ENCODE measurements at places on chromosomes 16 and 17.

DNA sequence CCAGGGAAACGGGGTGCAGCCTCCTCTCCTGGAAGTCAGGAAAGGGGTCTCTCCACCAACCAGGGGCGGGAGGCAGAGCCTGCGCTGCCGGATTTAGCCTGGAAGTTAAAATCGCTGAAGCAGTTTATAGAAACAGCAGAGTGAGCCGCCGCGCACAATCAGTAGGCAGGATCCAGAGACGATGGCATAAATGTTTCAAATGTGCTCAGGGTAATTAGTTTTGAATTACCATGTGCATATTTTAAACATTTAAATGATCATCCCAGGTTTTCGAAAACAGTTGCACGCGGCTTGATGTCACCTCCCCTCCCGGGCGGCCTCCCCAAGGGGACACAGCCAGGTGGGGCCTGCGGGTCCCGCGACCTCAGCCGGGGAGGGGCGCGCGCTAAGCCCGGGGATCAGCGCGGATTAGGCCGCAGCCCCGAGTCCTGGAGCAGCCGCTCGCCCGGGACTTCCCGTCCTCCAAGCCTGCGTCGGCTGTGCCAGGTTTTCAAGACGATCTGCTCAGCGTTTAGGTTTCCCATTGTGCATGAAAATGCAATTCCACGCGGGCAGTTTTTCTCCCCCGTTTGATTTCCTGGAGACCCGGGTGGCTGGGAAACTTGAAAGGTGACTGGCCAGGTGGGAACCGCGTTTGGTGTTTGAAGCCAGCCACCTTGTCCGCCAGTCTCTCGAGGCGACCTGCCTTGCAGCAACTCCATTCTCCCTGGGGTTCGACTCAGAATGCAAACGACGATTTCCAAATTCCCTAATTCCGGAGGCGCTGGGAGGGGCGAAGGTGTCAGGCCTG, 78.3 kb downstream of the RPA1 start:
- DNase-seq, result no peak

- DNase-seq, result no peak
These were observed 1.9 kb upstream of the RBFOX1 start for GRCh38 chr16:7330709-7331108.

DNA sequence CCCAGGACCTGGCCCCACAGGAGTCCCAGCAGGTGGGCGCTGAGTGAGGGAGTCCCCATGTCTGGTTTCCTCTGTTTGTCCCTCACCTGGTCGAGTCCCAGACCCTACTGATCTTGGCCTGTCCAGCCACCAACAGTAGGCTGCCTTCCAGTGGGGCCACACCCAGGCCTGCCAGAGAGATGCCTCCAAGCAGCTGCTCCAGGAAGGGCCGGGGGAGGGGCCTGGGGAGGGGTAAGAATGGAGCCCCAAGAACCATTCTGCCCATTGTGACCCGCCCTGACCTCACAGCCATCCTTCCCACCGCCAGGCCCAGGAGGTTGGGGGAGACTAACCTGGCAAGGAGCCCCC, 736 bp downstream of the SPATA20 start:
- DNase-seq, result no peak

- no peak for DNase-seq
These were observed 571 bp downstream of the TIMP2 start for GRCh38 chr17:78924481-78925151.

DNA sequence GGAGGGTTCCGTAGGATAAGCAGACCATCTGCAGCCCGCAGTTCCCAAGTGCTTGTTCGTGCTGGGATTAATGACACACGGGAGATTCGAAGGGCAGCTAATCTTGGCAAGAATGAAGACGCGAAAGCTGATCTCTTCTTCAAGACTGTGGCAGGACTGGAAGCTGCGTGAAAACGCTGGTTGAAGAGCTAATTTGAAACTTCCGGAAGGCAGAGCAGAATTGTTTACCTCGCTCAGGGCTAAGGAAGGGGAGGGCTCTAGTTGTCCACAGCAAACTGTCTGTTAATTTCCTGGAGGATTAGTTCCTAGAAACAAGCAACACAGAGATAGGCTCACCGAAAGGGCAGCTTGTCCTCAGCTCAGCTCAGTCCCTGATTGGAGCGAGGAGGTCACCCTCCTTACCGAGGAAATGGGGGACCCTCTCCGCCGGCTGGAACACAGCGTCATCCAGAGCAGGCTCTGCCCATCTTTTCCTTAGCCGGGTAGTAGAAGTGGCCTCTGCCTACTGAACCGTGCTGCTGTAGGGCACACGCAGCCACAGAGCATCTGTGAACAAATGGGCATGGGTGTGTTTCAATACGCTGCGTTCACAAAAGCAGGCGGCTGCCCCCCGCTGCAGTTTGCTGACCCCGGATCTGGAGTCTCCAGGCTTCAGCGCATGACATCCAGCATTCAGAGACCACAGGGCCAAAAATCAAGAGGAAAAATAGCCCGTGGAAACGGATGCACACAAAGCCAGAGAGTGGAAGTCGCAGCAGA, 16.7 kb upstream of the BAIAP2 start:
- no peak for DNase-seq

DNA sequence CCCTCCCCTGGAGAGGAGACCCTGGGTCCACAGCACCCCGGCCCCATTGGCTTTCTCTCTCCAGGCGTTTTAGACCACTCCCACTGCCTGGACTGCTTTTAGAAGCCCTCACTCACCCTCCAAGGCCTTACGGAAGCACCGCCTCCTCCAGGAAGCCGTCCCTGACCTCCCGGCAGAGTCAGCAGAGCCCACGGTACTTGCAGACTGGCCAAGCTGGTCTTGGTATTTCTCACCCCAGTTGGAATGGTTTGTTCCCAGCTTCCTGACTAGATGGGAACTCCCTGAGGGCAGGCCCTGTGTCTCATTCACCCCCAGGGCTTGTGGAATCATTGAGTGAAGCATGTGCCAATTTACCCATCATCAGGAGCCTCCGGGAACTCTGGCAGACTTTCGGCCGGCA, 9.2 kb downstream of the SCGB1C2 start:
- no peak for DNase-seq

GRCh38 chr17:10993126-10993525, 155.2 kb upstream of the PIRT start:
- no peak for DNase-seq

DNA sequence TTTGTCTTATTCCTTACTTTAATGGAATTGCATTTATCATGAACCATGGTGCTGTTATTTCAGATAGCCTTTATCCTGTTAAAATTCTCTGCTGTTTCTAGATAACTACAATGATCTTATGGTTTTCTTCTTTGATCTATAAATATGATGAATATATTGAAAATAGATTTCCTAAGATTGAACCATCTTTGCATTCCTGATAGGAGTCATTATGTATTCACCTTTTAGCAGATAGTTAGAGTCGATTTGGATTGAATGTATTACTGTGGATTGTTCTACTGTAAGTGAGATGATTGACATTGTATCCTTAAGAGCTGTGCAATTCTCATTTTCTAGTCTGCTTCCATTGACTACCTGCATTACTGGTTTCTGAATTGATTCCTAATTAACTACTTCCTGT, 165.0 kb upstream of the CACNG3 start:
- no peak for DNase-seq

GRCh38 chr17:1829216-1829591, 498 bp downstream of the SMYD4 start:
- no peak for DNase-seq

GRCh38 chr17:57357830-57358430, 101.6 kb downstream of the MSI2 start:
- no peak for DNase-seq

DNA sequence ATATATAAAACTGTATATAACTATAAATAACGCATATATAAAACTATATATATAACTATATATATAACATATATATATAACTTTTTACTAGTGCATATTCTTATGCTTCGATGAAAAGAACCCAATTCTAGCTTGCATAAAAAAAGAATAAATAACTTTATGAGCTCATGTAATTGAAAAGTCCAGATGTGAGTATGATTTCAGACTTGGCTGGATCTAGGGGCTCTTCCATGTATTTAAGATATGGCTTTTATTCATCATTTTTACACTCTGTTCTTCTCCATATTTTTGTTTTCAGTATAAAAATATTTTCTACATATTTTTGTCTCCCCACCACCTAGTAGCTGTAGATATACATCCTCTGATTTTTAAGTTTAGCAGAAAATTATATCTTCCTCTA, 417.5 kb downstream of the CDH11 start:
- no peak for DNase-seq

DNA sequence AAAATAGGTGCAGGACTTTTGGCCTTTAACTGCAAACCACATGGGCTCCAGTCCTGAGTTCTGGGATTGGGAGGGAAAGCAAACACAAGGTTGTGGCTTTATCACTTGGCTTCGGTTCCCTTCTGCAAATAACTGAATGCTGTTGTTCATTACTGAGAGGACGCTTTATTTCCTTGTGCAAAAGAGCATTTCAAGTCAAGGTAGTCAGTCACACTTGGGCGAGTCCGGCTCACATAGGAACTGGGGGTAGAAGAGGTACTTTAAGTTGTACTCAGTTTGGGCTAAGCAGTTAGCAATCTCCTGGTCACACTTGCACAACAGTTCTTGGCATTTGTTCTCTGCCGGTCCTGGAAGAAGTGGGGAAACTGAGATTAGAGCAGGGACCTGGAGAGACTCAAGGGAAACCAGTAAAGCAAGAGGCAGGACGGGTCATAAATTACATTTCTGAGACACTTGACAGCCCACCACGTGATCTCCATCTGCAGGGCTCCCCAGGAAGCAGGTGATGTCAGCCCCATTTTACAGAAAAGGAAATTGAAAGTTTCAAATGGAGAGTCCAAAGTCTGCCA, 21.6 kb downstream of the PLA2G10 start:
- no peak for DNase-seq

DNA sequence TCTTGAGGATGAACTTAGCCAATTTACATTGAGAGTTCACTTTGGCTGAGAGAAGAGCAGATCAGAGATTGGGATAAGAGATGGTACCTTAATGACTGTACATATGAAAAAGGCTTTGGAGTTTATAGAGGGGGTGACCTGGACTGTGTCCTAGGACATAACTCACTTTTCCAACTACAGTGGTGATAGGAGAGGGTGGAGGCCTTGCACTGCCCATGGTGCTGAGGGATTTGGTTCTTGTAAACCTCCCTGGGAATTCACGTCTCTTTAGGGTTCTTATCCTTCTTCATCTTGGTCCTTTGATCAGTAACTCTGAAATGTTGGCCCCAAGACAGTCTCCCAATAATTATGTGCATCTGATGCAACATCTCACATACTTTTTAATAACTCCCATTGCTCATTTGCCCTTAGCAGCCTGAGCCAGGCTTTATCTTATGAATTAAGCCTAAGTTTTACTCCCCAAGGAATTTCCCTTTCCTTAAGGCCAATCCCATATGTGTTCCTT, at the start of gene OR4D1:
Gene OR4D1, plus strand, starts transcription at position 455 of the 505 bp plus-strand sequence. CDS start 6,770 bp downstream, outside the sequence.
- DNase-seq, result no peak

DNA sequence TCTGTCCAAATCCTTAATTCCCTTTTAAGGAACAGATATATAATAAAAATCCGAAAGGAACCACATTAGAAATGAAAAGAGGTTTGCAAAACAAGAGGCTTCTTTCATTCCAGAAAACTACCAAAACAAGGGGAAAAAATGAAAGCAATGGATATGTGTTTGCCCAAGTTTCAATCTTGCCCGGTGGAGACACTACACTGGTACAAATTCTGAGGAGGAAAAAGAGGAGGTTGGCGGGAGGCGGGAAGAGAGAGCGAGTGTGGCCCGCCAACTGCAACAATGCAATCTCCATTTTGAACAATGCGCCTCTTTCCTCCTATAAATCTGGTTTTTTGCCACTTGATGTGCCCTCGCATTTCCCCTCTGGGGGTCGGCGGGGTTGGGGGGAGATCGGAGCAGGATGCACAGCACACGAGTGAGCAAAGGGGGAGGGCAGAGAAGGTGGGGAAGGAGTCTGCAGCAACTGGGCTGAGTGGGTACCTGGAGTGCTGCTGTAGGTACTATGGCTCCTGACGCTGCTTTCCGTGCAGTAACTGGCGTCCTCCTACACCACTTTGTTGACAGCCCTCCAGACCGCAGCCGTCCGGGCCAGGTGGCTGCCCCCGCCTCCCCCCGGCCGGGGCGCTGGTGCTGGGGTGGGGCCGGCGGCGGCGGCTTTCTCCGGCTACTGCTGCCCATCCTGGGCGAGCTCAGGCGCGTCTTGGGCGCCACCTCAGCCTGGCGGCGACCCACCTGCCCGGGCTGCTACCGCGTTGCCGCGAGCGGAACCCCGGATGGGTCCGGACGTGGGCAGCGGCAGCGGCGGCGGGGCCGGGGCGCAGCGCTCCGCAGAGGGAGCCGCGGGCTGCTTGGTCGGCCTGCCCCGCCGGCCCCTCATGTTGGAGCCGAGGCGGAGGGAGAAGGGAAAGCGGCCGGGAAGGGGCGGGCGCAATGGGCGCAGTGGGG, 93.8 kb upstream of the PLEKHM1 start:
- no peak for DNase-seq

DNA sequence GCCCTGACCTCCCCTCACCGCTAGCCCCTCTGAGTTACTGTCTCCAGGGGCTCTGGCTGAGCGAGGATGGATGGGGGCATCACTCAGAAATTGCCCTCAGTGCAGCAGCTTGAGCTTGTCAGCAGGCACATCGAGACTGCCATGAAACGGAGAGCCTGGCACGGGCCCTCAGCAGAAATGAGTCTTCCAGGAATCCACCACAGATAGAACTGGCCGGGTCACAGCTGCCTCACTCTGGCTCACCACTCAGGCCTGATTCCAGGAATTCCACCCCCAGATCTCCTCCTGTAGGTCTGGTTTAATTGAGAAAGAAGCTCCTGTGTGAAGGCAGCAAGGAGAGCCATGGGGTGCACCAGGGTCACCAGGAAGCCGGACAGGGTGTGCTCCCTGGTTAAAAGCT, 85.5 kb downstream of the GSG1L start:
- no peak for DNase-seq

DNA sequence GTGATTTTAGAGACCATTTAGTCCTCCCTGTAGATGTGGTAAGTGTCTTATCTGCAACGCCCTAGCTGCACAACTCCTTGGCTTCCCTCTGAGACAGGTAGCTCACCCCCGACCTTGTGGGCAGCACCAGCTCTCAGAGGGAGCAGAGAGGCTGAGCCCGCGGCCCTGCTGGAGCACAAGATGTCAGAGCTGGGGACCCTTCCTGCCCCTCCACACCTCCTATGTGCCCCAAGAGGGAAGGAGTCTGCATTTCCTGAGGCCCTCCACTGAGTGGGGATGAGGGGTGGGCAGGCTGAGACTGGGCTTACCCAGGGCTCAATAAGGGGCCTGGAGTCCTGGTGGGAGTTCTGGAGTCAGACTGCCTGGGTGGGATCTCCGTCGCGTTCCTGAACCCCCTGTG, 12.2 kb upstream of the ADGRG1 start:
- no peak for DNase-seq

- DNase-seq, result no peak
These were observed 626 bp downstream of the NUPR1 start for GRCh38 chr16:28537964-28538732.

- DNase-seq, result no peak
These were observed 68.5 kb downstream of the WWP2 start for GRCh38 chr16:69830534-69831211.

All from NCI-H187 (cell line).